Activated effector memory CD4-positive, alpha-beta T cell treated with anti-CD3 and anti-CD28 coated beads, Interleukin-2, amount 50 U/mL, for 16 hours (primary cell): ENCODE measurements at places on chromosomes 4 and X.
A peak's percentile ranks its signal among the peaks of the same experiment; 100 is the strongest.

- DNase-seq, result no peak
Measured at GRCh38 chrX:1493877-1494510, 41.3 kb upstream of the ASMTL start.

DNA sequence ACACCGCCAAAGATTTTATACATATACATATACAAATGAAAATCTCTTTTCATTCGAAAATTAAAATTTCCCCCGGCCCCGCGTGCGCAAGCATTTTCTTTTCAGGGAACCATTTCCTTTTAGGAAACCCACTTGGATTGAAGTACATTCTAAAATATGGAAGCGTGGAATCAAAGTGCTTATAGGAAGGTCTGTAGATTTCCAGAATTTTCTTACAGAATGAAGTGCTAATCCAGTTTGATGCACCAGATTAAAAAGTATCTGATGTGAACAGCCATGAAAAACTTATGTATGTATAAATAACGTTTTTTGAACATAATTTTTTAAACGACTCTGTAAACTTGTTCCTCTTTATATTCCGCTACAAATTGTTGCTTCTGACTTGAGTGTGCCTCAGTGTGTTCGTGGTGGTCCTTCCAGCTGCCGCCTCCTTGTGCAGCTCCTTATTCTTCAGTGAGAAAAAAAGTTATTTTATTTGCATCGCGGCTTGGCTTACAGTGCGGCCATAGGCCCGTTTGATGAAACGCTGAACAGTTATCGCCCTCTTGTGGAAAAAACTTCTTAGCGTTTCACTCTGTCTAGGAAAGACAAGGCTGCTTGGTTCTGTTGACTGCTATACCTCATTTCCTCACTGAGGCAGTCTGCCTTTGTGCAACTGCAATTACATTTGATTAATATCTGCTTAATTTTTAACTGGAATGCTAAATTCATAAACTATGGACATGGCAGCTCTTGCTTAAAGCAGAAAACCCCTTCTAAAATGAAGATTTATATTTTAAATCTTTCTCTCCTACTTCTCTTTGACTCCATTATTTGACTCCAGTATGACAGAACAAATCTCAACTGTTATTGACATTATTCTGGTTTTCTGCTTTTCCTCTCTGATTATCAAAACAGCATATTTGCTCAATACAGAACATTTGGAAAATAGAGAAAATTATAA is 4.7 kb upstream of the NKX6-1 start:
- DNase-seq, result no peak

- DNase-seq, result no peak
Measured at GRCh38 chr4:133803341-133803740, 398.2 kb downstream of the PABPC4L start.

DNA sequence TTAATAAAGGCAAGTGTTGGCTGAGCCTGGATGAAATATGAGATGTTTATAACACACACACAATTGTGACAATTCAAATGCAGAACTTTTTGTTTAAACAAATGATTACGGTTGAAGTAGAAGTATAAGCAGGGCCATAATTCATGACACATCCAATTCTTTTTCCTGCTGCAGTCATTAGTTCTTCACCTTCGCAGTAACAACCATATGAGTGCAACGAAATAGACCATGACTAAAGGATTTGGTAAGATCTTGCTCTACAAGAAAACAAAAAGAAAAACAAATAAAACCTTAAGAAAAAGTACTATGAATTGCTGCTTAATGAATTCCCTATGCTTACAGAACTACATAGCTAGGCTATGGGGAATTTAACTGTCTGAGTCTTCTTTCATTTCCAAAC is 13.9 kb upstream of the BMPR1B start:
- DNase-seq, result no peak

- DNase-seq, result no peak
Measured at GRCh38 chr4:82989575-82990429, 20.8 kb downstream of the LIN54 start.

DNA sequence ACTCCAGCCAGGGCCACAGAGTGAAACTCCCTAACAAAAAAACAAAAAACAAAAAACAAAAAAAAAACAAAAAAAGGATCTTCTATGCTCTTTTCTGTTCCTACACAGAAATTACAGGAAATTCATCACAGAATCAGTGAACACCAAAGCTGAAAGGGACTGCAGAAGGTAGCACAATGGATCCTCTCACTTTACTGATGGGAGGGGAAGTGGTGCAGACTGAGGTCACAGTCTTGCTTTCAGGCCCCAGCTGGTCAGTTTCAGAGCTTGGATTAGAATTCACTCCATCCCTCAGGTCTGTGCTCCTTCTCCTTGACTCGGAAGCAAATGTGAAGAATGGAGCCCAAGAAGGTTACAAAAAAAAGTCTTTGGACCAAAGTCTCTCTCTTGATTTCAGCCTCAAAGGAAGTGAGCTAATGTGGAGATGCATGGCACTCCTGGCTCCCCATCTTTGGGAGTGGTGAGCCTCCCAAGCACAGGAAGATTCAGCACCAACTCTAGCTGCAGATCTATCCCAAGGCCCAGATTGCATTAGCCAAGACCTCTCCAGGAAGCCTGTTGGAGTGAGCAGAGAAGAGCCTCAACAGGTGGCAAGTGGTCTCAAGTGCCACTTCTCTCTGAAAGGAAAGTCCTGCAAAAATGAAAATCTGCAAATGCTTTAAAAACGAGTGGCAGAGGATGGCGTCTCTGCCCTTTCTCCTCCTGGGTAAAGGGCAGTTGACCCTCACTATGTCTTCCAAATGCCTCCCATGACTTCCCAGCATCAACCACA is 176.0 kb downstream of the MAML3 start:
- DNase-seq, result no peak

GRCh38 chrX:71496476-71496875 is 36.4 kb upstream of the OGT start:
- DNase-seq, result no peak

DNA sequence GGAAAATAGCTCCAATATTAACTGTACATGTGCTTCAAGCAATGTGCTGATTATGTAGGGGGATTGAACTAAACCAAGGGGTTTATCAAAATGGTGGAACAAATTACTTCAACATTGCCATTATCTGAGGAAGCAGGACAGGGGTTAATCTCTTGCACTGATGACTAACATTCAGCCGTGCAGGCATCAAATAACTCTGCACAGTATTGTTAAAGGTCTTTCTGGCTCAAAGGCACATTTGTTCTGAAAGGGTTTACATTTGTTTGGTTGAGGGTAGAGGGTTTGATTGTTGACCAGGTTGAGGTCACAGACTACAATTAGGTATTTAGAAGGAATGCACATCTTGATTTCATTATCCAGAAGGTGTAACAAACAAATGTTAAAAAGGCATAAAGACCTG is 32.2 kb upstream of the CCSER1 start:
- no peak for DNase-seq

- no peak for DNase-seq
Measured at GRCh38 chrX:136625246-136625645, 22.7 kb upstream of the CD40LG start.

DNA sequence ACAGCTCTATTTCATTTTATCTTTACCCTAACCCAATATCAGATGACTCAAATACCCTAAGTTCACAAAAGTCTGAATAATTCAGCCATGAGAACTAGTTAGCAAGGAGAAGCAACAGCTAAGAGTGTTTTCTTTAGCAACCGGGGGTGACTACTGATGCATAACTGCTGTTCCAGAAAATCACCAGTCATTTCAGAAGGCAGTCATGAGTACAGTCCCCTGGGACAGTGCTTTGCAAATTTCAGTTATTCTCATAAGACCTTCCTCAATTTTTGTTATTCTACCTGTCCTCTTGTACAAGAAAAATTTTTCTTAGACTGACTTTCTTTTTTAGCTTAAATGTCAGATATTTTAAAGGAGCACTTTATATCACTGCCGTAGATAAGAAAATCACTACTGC is 16.4 kb downstream of the BANK1 start:
- no peak for DNase-seq

GRCh38 chr4:155908187-155909139 is 5.0 kb downstream of the TDO2 start:
- no peak for DNase-seq

- no peak for DNase-seq
Measured at GRCh38 chr4:157447195-157447594, 226.7 kb downstream of the GRIA2 start.

DNA sequence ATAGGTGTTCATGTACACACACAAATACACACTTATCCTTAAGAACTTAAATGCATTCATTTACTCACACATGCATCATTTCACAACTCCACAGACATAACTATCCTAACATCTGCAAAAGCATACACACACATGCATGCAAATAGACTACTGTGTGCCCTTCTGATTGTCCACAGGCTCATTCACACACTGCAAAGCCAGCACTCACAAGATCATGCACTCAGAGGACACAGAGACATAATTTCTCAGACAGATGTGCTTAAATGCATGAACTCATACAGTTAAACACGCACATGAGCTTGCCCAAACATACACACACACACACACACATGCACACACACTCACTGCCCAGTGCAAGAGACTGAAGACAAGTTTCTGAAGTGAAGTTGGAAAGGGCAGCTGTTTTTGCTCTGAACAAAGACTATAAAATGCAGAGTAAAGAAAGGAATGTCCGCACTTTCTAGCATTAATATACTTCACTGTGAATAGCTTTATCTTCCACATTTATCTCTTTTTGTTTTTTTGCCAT is 1018.0 kb upstream of the HS3ST1 start:
- no peak for DNase-seq

DNA sequence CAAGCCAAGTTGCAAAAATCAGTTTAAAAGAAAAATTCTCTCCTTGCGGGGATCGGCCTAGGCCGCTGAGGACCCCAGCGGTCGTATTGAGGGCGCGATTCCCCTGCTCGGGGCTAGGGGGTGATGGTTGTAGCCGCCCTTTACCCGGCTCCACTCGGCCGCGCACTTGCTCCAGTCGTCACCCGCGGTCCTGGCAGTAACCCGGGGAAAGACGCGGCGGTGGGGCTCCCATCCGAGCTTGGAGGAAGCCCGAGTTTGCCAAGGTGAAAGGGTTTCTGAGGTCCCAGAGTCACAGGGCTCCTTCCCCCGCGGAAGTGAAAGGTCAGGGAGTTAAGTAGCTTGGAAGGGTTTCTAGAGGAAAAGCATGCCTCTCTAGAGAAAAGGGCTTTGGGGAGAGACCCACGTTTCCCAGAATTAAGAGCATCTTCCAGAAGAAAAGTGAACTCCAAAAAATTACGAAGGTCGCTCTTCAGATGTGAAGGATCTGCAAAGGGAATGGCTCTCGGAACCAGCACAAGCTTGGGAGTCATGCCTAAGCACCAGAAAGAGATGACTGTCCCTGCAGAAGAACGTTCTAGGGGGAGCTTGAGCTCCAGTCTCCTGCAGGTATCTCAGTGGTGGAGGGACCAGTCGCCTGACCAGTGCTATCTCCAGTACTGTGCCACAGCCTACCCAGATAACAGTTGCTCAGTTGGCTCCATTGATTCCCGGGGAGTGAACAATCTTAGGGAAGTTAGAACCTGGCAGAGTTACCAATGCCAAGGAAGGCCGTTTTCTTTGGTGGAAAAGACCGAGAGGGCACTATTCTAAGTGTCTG is 875 bp downstream of the LAP3 start:
- DNase-seq, result peak; percentile 65

- DNase-seq, result peak; percentile 84
Measured at GRCh38 chrX:49053223-49054072, 5.4 kb upstream of the CCDC120 start.

DNA sequence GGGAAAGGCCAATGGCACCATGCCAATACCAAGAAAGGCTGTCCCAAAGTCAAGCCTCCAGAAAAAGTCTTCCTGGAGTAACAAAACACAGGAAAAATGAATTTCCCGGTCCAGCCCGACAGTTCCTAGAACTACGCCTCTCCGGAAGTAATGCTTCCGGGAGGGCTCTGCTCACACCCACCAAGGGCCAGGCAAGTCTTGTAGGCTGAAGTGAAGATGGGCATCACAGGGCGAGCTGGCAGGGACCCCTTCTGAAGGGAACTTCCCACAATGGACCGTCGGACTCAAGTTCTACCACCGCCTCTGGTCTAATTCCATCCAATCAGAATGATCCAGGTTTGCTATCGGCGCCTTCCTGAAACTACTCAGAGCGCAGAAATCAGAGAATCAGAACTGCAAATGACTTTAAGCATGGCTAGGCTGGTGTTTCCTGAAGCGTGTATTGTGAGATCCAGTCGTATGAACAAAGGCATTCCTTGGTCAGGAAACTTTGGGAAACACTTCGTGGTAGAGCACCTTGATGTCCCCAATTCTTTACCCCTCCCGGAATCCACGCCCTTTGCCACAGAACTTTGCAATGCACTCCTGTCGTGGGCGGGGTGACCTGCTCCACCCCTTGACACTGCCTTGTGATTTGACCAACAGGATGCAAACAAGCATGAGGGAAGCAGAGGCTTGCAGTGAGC is 127.8 kb downstream of the BCOR start:
- DNase-seq, result no peak

- DNase-seq, result no peak
Measured at GRCh38 chrX:18875256-18875878, 108.5 kb downstream of the PHKA2 start.

DNA sequence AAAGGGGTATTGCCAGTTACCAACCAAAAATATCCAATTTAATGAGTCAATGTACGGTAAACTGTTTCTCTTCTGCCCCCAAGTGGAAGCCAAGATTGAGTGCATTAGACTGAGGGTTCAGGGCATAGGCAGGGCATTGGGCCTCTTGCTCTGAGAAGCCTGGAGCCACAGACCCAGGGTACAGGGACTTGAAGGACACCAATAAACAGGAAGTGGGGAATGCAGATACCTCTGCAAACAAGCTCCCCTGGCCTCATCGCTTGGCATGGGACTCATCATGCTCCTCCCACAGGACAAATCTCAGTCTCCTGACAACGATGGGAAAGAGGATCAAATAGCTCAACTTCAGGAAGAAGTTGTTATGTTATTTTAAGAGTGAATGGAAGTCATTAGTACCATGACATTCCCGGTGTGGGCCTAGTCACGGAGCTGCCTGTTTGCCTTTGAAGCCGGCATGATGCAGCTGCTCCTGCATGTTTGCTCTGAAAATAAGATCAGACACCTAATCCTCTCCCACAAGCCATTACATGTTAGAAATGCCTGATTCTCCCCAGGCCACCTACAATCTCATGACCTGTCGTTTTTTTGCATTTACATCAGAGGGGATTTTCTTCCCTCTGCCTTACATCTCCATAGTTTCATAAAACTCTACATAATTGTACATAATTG is 224.2 kb downstream of the RCHY1 start:
- no peak for DNase-seq

- DNase-seq, result no peak
Measured at GRCh38 chrX:31057691-31058090, 14.2 kb downstream of the FTHL17 start.

- DNase-seq, result no peak
Measured at GRCh38 chr4:114472269-114473032, 126.2 kb upstream of the UGT8 start.

DNA sequence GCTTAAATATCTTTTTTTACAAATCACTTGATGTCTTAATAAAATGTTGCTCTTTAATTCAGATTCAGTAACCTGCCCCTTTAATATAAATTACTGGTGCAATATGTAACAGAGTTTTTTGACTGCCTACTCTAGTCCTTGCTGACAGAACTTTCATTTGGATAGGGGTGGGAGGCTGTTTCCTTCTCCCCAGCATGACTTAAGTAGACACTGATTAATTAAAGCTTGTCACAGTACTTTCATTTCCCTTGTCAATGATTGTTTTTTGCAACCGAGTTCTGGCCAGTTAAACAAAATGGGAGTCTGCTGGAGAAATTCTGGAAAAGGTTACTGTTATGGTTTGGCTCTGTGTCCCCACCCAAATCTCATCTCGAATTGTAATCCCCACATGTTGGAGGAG is 37.3 kb upstream of the BBS12 start:
- no peak for DNase-seq
